CD4-positive, CD25-positive, alpha-beta regulatory T cell (primary cell): ENCODE measurements at places on chromosomes 2 and 18. TPM values are rescaled to one million over a fixed set of nuclear protein-coding genes. Genes with fewer than 3 reads are reported as not detected.

LINC00305 gene
- not detected for total RNA-seq

MC5R gene
- not detected for total RNA-seq

- no peak overlapping the region for H3K4me3 ChIP-seq
- DNase-seq, result no peak
- H3K4me1 ChIP-seq, result no peaks in the 10 kb centered on the region
- H3K27me3 ChIP-seq, result no peaks in the 10 kb centered on the region
- H3K27ac ChIP-seq, result no peak overlapping the region
These were observed 412.1 kb upstream of the MYT1L start for GRCh38 chr2:2743164-2743571.

DNA sequence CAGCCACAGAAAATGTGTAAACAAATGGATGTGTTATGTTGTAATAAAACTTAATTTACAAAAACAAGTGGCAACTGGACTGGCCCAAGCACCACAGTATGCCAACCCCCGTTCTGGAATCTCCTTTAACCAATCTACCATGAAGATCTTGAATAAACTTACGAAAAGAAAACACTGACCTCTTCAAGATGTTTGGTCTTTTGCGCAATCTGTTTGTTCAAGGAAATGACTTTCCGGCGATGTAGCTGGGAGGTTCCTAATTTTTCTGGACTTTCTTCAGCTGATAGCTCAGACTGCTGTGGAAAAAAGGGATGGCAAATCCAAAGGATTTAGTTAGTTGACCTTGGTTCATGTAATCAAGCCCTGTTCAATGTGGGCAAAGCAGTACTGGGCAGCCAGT, 55.7 kb downstream of the CCDC93 start:
- H3K36me3 ChIP-seq, result peaks cover 82% of the 10 kb centered on the region
- no peak overlapping the region for H3K27ac ChIP-seq
- no peaks in the 10 kb centered on the region for H3K4me1 ChIP-seq
- no peak for DNase-seq
- no peak overlapping the region for H3K4me3 ChIP-seq
- H3K27me3 ChIP-seq, result no peaks in the 10 kb centered on the region

DNA sequence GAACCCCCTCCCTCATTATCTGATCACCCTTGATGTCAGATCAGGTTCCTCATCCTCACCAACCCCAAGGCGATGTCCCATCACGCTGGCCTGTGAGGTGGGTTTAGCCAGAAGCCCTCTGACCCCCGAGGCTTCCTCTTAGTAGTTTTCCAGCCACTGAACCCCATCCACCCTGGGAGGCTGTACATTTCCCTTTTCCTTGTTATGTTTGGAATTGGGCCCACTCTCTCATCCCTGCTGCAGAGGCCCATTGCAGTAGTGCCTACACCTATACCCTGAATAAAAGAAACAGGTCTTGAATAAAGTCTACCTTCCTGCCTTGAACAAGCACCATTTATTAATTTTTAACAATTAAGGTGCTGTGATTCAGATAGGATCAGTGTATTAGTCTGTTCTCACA, 80.1 kb downstream of the NCAPH start:
- H3K4me3 ChIP-seq, result no peak overlapping the region
- no peaks in the 10 kb centered on the region for H3K36me3 ChIP-seq
- H3K27ac ChIP-seq, result no peak overlapping the region
- H3K27me3 ChIP-seq, result no peaks in the 10 kb centered on the region
- no peaks in the 10 kb centered on the region for H3K4me1 ChIP-seq
- no peak for DNase-seq

GRCh38 chr2:20614201-20615067, 36.5 kb downstream of the HS1BP3 start:
- no peaks in the 10 kb centered on the region for H3K4me1 ChIP-seq
- H3K4me3 ChIP-seq, result no peak overlapping the region
- DNase-seq, result no peak
- no peaks in the 10 kb centered on the region for H3K27me3 ChIP-seq

GRCh38 chr2:42961385-42961811, 169.0 kb upstream of the HAAO start:
- DNase-seq, result no peak
- no peaks in the 10 kb centered on the region for H3K27me3 ChIP-seq
- no peaks in the 10 kb centered on the region for H3K4me1 ChIP-seq
- H3K36me3 ChIP-seq, result no peaks in the 10 kb centered on the region

DNA sequence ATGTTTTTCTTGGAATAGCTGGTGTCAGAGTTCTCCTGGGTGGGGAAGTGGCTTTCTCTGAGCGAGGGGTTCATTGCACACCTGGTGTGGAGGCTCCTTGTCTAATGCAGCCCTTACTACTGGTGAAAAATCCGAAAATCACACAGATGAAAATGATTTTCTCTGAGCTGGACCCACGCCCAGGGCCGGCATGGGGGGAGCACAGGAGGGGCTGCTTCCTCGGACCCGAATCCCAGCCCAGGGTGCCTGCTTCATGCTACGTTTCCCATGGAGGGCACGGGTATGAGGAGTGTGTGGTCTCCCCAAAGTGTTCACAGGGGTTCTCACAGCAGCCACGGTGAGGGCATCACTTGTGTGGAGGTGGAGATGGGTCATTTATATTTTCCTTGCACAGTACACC, 288.0 kb upstream of the HDAC4 start:
- H3K4me1 ChIP-seq, result no peaks in the 10 kb centered on the region
- no peak overlapping the region for H3K4me3 ChIP-seq
- H3K27me3 ChIP-seq, result peaks cover 2% of the 10 kb centered on the region

- H3K36me3 ChIP-seq, result peaks cover 3% of the 10 kb centered on the region
- peaks cover 100% of the 10 kb centered on the region for H3K4me1 ChIP-seq
- no peak for DNase-seq
- H3K4me3 ChIP-seq, result peak overlapping the region; percentile 65
These were observed 50.3 kb downstream of the NCK2 start for GRCh38 chr2:105794926-105795574.

GRCh38 chr2:8197101-8197500, 484.8 kb upstream of the ID2 start:
- no peak overlapping the region for H3K4me3 ChIP-seq
- H3K27me3 ChIP-seq, result no peaks in the 10 kb centered on the region
- H3K4me1 ChIP-seq, result no peaks in the 10 kb centered on the region
- H3K27ac ChIP-seq, result no peak overlapping the region
- H3K36me3 ChIP-seq, result no peaks in the 10 kb centered on the region

DNA sequence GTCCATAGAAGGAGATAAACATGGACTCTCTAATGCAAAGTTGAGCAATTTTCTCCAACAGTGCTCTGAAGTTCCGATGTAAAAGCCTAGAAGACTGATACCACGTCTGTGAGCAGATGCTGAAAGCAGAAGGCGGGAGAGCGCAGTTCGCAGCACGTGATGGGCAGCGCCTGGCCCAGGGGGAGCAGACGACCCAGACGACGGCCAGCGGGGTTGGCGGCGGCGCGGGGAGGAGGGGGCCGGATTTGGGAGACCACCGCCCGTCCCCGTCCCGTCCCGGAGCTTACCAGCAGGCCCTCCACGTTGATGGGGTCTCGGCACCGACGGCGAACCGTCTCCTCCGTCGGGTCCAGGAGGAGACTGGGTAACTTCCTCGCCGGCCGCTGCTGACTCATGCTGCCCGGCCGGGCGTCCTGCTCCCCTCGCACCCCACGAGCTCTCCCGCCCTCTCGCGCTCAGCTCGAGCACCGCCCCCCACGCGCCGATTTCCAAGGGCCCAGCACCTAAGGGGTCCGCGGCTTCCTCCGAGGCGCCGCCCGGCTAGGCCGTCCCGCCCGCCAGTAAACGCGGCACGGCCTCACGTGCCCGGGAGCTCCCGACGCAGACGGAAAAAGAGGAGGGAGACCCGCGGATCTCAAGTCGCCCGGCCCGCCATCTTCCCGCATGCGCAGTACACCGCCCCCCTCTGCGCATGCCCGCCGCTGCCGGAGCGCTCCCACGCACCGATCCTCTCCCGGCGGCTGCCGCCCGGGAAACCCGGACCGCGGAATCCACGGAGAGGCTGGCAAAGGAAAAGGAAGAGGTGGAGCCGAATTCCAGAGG, at the start of gene E2F6:
TSS of gene E2F6 (minus strand) at position 677 of the 822 bp plus-strand sequence. CDS start at position 395, 282 bp downstream.
- peaks cover 20% of the 10 kb centered on the region for H3K4me1 ChIP-seq
- DNase-seq, result peak; percentile 79
- H3K36me3 ChIP-seq, result no peaks in the 10 kb centered on the region
- no peaks in the 10 kb centered on the region for H3K27me3 ChIP-seq

- DNase-seq, result no peak
- H3K27me3 ChIP-seq, result no peaks in the 10 kb centered on the region
- H3K4me3 ChIP-seq, result no peak overlapping the region
- H3K4me1 ChIP-seq, result no peaks in the 10 kb centered on the region
- no peaks in the 10 kb centered on the region for H3K36me3 ChIP-seq
- no peak overlapping the region for H3K27ac ChIP-seq
These were observed 362.8 kb downstream of the CBLN2 start for GRCh38 chr18:72181241-72181764.
